Natural killer cell (primary cell): ENCODE measurements at places on chromosomes 5 and 9. TPM values are rescaled to one million over a fixed set of nuclear protein-coding genes. Genes with fewer than 3 reads are reported as not detected.
A peak's percentile ranks its signal among the peaks of the same experiment; 100 is the strongest.

GRCh38 chr9:131214286-131214856 lies 61.9 kb downstream of the FAM78A start:
- DNase-seq = no peak

ISL1 gene
- not detected for total RNA-seq

GRCh38 chr5:139611703-139612584 lies 36.2 kb upstream of the CXXC5 start:
- DNase-seq = no peak

GAPT gene
- total RNA-seq = 6.1 TPM

ABLIM3 gene
- total RNA-seq = 2.4 TPM

GRCh38 chr9:3508521-3509291 lies 17.1 kb downstream of the RFX3 start:
- DNase-seq = peak; percentile 18

- no peak for DNase-seq
Measured at GRCh38 chr5:334903-335739, 13.6 kb downstream of the AHRR start.

DNA sequence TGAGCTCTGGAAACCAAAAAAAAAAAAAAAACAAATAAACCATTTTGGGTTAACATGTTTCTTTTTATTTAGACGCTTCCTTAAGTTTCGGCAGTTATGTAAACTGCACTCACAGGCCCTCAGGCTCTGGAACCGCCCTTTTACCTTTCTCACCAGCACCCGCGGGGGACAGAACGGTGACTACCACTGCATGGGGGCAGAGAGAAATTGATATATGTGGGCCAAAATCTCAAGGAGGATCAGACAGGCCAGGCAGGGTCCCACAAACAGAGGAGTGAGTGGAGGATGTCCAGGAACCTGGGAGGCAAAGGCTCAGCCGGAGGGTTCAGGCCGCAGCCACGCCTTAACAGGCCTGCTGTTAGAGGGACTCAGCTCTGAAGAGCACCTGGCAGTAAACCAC lies 54.4 kb downstream of the IRX2 start:
- no peak for DNase-seq

DNA sequence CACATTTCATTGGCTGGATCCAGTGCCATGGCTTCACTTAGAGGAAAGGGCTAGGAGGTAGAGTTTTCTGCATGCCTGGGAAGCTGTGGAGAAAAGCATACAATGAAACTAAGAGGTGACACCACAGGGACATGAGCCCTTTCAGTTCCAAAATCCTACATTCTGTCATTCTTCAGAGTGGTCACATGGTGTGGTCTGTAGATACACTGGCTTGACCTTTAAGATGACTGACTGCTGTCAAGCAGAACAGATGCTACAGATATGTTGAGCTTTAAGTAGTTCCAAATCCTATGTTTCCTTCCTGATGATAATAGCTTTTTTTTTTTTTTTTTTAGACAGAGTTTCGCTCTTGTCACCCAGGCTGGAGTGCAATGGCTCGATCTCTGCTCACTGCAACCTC lies 26.2 kb downstream of the DMRT3 start:
- no peak for DNase-seq

DNA sequence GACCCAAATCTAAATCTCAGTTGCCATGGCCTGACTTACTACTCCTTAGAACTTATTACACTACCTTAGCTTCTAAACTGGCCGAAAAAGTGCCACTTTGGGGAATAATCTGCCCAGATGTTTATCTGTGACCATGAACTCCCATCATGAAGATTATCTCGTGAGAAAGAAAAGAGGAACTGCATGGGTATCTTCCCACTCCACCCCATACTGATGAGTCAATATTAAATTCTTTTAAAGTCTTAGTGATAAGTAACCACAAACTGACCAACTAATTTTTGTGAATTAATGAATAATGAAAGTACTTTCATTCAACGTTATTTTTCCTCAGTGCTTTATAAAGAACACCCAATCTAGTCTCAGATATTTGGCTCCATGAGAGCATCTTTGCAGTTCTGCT lies 493.5 kb downstream of the EBF1 start:
- DNase-seq = no peak

KCNV2 gene
- total RNA-seq = not detected
